H1 (cell line): ENCODE measurements at places on chromosomes 3 and 15. TPM values are rescaled to one million over a fixed set of nuclear protein-coding genes. Genes with fewer than 3 reads are reported as not detected.

Gene IL5RA
- not detected in 2 replicates for total RNA-seq

DNA sequence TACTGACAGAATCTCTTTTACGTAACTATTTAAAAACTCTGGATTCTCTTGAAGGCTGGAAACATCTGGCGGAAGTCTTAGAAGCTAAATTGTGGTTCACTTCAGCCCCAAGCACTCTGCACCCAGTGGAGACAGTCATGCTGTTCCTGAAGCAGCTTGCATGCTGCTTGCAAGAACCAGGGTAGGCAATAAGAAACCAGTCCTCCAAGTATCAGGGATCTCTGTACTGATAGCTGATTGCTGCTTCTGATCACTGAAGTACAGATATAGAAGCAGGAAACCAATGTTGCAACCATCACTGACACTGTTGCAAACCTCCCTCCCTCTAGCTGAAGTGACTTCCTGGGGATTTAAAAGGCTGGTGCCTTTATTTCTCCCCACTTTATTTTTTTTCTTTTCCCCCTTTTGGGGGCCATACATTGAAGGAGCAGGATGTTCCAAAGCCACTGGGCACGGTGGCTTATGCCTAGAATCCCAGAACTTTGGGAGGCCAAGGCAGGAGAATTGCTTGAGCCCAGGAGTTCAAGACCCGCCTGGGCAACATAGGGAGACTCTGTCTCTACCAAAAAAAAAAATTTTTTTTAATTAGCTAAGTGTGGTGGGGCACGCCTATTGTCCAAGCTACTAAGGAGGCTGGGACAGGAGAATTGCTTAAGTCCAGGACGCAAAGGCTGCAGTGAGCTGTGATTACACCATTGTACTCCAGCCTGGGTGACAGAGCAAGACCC is 15.3 kb downstream of the SPCS1 start:
- no peak for DNase-seq

DNA sequence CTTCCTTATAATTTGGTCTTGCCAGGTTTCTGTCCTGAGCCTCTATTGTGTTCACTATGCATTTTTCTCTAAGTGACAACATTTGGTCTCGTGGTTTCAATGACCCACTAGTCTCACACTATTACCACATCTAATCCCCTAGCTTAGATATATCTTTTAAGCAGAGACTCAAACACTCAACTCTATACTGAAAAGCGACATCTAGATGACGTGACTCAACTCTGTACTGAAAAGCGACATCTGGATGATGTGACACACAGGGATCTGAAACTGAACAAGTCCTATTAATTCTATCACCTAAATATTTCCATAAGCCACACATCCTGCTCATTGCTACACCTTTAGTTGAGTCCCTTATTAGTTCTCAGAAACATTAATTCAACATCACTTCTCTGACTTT is 141.7 kb upstream of the MBNL1 start:
- no peak for DNase-seq

DNA sequence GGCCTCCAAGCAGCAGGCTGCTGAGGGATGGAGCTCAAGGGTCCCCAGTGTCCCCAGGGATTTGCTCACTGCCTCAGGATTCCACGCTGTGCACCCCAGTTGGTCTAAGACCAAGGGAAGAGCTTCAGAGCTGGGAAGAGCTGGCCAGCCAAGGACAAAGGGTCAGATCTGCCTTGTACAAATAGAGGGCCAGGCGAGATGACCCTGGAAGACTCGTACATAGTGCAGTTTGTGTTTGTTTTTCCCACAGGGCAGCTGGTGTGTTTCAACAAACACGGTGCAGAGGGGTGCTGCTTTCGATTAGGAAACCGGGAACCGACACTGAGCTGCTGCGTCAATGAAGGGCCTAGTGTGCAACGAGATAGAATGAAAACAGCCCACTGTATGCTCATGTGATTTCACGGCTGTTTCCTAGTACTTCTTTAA is 56.1 kb upstream of the TRPM1 start:
- DNase-seq: no peak

Gene IL16
- 0.09 and 0.46 TPM in 2 replicates for total RNA-seq

DNA sequence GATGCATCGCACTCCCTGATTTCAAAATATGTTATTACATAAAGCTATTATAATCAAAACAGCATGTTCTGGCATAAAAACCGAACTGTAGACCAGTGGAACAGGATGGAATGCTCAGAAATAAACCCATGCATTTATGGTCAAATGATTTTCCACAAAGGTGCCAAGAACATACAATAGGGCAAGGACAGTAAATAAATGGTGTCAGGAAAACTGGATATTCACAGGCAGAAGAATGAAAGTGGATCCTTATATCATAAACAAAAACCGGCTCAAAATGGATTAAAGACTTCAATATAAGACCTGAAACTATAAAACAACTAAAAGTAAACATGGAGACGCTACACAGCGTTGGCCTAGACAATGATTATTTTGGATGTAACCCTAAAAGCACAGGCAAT is 22.6 kb downstream of the USP50 start:
- DNase-seq: no peak

DNA sequence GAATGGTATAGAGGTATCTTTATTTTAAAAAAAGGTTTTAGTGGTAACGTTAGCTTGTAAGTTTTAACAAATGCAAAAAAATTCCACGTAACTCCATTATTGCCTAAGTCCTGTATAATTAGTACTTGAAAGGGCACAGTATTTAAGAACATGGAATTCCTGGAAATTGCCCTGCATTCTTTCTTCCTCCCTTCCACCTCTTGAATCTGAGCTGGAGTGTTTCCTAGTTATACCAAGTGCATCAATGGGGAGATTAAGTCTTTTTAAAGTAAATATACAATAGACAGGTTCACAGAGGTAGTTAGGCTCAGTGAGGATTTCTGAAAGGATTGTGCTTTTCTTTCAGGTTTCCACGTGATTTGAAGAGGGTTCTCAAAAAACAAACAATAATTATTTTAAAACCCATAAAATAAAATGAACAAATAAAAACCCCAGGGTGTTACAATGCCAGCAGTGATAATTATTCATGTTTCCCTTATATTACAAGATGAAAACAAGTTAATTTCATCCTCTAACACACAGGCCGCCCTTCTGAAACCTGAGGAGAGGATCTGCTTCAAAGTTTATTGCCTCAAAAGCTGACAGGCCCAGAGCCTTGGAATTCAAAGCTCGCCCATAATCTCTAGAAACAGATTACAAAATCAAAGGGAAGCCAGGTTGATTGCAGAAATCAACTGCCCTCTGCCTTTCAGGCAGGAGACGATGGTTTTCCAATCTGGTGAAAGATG is 128.8 kb upstream of the LMOD3 start:
- no peak for DNase-seq

DNA sequence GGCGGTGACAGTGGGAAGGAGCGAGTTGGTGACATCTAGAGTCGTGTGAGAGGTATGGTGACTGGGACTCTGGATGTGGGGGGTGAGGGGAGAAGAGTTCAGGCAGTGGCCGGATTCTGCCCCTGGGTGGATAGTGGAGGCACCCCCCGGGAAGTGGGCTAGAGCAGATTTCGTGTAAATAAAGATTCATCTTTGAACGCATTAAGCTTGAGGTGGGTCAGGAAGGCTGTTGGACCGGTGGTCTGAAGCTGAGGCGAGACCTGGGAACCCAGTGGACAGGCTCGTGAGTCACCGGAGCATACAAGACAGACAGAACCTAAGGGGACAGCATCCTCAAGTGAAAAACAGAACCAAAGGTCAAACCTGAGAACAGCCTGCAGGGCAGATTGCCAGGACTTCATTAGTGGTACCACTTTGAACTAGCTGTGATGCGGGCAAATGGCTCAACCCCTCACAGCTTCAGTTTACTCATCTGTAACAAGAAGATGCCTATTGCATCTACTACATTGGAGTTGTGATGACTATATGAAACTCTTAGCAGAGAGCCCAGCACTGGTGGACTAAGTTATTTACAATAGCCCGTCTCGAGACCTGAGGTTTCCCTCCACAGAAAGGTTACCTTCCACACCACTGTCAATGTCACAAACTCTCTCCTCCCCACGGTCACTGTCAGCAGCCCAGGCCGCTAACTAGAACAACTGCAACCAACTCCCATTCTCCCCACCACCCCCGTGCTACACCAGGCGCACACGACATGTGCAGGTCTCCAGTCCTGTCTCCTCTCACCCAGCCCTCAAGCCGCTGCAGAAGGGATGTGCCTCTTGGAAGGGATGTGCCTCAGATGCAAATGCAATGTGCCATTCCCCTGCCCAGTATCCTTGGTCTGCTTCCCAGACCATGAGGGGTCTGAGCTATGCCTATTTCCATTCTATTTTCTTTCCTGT is 901 bp upstream of the CLN6 start:
- DNase-seq: no peak

Gene LRRC2
- total RNA-seq: 6.4 and 7.3 TPM in 2 replicates

DNA sequence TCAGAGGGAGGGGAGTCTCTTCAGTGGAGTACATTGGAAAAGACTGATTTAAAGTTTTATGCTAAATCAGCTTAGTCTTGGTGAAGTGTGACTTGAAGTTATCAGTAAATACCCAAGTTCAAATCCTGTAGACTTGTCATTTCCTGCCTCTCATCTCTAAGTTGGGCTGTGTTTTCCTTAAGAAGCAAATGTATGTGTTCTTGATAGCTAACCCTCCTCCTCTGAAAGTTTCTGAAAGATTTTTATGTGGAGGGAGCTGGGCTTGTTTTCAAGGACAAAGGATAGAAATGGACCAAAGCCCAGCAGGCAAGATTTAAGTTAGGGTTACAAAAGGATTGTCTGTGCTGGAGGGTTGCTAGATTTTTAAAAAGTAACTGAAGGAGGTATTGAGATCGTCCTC is 4.2 kb downstream of the MAPKBP1 start:
- DNase-seq: no peak

Gene CRYGS
- 0.90 and 1.8 TPM in 2 replicates for total RNA-seq

Gene GALNT15
- total RNA-seq: not detected in 2 replicates

DNA sequence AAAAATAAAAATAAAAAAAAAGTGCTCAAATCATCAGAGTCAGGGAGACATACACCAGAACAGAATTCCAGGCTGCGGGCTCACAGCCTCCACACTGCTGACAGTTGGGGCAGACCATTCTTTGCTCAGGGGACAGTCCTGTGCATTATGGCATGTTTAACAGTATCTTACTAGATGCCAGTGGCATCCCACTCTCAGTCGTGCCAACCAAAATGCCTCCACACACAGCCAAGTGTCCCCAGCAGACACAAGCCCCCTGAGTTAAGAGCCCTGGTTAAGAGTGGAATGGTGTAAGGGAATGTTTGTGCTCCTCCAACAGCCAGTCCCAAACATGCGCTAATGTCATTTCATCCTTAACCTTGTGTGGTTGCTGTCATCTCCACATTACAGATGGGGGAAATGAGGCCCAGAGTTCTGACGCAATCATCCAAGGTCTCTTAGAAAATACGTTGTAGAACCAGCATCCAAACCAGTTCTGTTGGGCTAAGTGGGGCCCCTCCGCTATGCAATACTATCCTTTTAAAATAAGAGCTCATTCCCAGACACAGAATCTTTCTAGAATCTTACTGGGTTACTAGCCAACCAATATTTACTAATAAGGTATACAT is 26.0 kb downstream of the CFAP92 start:
- DNase-seq: no peak

GRCh38 chr3:112395181-112395895 is 62.4 kb downstream of the CD200 start:
- DNase-seq: no peak

DNA sequence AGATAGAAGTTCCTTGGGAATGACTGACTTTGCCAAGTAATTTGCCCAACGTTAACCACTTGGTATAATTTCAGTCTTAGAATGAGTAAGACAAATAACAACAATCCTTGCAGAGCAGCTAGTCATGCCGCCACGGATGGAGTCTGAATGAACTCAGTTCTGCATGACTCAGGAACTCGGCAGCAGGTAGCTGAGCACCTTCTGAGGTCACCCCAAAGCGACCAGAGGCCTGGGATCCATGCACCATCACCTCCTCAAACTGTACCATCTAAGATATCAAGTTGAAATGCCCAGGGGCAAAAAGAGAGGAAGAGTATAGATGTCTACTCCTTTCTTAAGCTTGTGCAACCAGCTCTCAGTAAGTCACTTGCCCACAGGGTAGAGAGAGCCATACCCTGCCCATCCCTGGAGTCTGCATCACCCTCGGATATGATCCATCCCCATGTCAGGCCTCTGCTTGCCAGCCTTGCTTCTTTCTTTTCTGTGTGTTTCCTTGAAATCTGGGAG is 8.5 kb upstream of the CDCP1 start:
- DNase-seq: no peak

Gene RBMS3
- total RNA-seq: 5.4 and 6.9 TPM in 2 replicates

- no peak for DNase-seq
Measured at GRCh38 chr3:175266478-175266877, 407.3 kb downstream of the NAALADL2 start.

DNA sequence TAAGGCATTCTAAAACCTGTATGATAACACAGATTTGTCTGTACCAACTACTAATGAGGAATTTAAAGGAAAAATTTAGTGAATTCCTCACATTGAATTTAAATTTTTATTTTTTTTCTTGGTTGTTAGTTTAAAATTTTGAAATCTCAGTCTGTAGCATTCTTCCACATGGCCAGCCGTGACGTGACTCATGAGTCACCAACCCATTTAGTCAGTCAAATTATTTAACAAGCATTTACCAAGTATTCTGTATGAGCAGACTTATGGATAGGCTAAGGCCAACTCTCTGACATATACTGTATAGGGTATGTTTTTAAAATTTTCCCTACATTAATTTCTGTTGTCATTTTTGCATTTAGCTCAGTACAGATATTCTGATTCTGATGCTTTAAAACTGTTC is 112.9 kb downstream of the CNTN4 start:
- no peak for DNase-seq

Gene SLITRK3
- total RNA-seq: 3.2 and 3.4 TPM in 2 replicates

GRCh38 chr3:140128217-140128616 is 193.2 kb downstream of the CLSTN2 start:
- no peak for DNase-seq

Gene HYAL1
- 1.7 and 2.0 TPM in 2 replicates for total RNA-seq

DNA sequence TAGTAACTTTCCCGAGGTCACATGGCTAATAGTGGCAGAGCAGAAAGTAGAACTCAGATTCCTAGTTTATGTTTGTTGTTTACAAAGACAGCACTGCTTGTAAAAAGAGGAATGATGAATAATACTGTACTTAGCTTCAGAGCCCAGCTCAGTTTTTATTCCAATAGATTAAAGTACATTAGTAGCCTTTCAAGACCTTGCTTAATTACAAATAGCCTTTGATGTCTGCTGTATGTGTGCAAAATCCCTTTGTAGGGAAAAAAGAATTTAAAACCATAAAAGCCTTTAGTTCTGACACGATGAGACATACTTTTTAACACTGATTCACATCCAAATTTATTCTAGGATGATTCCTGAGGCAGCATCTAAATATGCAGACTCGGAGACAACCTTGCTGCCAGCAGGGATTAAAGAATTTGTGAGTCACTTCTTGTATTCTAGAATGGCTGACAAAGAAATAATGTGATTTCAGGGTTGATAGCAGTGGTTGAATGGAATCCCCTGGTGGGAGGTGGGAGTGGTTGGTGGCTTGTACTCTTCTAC is 324.2 kb upstream of the TGFBR2 start:
- DNase-seq: peak; percentile 59
